Fibroblast of gingiva (primary cell): ENCODE measurements at places on chromosomes 6 and 20.

- DNase-seq: no peak
Observed at GRCh38 chr6:151199991-151200390, 39.8 kb upstream of the AKAP12 start.

DNA sequence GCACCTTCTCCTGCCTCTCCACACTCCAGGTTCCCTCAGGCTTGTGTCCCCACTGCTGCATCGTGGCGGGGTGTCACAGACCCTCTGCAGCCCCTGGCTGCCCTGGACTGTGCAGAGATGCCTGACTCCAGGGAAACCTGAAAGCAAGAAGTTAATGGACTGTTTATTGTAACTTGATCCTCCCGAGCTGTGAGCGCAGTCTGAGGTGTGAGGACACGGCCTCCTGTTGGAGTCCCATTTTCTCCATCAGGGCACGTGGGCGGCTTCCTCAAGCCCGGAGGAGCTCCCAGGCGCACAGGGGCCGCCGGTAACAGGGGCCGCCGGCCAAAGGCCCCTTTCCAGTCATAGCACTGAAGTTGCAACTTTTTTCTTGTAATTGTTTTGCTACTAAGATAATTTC, 16.9 kb downstream of the RBM38 start:
- no peak for DNase-seq

DNA sequence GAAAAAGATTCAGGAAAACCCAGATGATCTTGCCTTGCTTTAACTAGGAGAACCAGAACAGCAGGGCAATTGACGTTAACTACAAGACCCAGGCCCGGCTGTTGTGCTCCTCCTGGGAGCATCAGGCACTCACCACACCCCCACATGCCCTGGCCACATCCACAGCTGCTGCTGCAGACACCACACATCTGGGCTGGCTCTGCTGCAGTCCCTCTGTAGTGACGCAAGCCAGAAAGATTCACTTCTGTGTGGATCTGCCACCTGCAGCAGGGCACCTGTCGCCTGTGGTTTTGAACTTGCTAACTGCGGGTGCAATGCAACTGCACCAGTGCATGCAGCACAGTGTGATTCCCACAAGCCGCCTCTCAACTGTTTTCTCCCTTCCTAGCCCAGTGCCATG, 228.8 kb downstream of the SYNDIG1 start:
- no peak for DNase-seq

DNA sequence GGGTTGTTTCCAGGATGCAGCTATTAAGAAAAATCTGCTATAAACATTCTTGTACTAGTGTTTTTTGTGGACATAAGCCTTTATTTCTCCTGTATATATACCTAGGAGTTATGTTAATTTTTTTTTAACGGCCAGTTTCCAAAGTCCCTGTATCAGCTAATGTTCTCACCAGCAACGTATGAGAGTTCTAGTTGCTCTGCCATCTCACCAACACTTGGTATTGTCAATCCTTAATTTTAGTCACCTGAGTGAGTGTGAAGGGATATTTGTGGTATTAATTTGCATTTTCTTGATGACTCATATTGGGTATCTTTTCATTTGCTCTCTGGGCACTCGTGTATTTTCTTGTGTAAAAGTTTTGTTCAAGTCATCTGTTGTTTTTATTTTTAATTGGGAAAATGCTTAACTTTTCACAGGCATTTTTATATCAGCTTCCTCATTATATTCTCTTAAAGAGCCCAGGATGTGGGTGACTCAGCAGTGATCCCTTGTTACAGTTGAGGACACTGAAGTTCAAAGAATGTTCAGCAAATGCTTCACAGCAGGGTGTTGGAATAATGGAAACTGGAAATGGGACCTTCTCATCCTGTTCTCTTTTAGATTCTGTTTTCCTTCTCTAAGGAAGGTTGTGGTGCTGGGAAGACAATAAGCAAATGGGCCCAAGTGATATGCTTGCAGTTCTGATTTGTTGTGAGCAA, 211.7 kb upstream of the PRND start:
- DNase-seq: no peak
